T follicular helper cell (primary cell): ENCODE measurements at places on chromosomes 1 and 21.

- no peak for DNase-seq
Observed at GRCh38 chr1:25128121-25128621, 104.1 kb downstream of the SYF2 start.

- no peak for DNase-seq
Observed at GRCh38 chr1:97739596-97740103, 181.2 kb downstream of the DPYD start.

GRCh38 chr1:72064196-72065075 lies 217.9 kb downstream of the NEGR1 start:
- DNase-seq = no peak

DNA sequence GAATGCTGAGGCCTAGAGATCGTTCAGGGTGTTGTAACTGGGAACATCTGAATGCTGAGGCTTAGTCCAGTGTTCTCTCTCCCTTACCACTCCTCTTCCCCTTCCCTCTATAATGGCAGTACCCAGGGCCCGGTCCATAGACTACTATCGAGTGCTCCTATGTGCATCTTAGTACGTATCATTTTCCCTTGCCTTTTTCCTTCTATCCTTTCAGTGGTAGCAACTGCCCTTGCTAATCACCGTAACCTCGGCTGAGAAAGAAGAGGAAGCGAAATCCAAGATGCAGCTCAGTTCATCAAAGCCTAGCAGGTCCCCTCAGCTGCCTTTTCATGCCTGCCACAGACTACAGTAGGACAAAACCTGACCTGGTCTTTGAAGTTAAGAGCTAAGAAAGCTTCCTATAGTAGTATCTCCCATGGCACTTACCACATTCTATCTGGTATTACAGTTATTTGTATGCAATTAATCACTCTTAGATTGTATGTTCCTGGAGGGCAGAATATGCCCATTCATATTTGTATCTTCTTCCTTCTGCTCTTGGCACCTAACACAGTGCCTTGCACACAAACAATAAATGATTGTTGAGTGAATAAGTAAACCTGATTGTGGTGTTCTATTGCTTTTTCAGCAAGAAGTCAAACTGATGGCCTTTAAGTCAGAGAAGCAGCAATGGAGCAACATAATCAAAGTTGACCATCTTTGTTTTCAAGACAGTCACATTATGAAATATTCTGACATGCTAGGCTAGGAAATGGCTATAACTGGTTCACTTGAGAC lies 22.4 kb downstream of the CNIH4 start:
- no peak for DNase-seq

DNA sequence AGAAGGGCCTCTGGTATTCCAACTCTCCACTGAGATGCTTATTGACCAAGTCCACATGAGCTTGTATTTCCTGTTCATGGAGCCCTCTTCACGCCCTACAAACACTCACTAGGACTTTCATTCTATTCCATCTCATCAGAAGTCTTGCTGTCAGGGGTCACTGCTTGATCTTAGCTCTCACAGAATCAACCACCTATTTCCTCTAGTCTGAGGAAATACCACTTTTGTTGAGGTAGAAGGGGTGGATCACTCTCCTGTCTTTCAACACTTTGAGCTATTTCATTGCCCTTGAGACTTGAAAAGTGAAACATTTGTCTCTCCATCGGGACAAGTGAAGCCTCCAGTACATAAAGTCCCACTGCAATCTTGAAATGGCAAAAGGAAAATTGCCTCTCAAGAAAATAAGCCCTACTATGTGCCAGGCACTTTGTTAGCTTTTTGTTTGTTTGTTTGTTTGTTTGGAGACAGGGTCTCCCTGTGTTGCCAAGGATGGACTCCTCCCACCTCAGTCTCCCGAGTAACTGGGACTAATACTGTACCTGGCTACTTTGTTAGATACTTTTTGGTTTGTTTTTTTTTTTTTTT lies 19.8 kb upstream of the FAM110D start:
- DNase-seq = no peak

- DNase-seq = no peak
Observed at GRCh38 chr1:183819059-183819458, 14.1 kb downstream of the RGL1 start.

DNA sequence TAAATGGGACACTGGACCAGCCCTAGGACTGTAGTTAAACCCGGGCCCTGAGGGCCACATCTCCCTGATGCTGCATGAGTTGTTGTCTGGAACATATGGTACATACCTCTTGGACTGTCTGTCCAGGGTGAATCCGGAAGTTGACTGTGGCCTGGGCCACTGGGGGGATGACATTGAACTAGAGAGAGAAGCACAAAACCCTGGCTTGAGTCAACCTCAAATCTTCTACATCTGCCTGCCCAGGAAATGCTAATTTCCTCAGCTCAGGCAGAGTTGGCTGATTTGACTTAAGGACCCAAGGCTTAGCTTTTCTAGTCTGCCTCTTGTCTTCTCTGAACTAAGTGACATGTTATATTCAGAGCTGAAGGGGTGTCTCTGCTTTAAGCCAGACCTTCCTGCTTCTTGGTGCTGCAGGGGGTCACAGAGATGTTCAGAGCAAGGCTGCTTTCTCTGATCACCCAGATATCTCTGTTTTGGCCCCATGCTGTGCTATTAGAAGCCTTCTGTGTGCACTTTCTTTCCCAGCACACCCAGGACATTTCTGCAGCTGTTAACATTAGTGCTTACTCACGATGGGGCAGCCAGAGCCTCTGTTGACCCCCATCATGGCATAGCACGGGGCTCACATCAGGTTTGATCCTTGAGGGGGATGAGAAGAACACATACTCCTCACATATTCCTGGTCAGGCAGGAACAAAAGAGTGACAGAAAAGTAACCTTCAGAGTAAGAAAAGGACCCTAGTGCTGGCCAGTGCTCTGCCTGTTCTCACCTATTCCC lies 9.6 kb downstream of the PM20D1 start:
- no peak for DNase-seq

DNA sequence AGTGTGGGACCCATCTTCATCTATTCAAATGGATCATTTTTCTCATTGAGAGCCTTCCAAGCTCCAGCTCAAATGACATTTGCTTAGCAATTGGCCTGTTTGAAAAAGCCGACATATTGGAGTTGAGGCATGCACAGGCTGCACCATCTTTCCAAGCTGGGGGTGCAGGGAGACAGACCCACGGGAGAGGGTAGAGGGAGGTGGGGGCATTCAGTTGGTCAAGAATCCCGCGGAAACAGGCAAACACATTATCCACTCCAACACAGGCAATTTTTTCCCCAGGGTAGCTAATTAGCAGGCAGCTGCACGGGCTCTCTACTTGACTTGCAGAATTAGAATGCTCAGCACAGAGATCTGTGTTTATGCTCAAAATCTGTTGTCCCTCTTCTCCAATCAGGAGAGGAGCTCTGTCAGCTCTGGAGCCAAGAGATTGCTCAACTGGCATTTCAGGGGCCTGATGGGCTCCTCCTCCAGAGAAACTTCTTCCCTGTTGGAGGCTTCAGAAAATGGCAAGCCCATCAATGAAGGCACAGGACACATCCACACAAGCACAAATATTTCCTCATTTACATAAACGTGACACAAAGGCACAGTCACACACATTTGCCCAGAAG lies 267.8 kb downstream of the FOXD2 start:
- DNase-seq = no peak

DNA sequence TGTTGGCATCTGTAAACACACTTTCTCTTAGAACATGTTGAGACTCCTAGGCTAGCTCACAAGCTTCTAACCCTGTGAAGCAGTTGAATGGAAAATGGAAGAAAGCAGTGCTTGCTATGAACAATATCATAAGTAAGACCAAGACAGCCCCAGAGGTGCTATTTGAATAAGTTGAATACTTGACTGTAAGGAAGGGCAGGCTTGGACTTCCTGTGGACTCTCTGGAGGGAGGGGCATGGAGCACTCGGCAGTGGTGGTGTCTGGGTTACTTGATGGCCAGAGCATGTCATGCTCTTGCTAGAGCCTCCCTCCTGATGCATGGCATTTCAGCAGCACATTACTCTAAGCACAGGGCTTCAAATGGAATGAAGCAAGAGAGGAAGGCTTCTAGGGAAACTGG lies 60.0 kb downstream of the MRPS6 start:
- DNase-seq = no peak

GRCh38 chr1:172895761-172896160 lies 155.0 kb downstream of the TNFSF18 start:
- no peak for DNase-seq

DNA sequence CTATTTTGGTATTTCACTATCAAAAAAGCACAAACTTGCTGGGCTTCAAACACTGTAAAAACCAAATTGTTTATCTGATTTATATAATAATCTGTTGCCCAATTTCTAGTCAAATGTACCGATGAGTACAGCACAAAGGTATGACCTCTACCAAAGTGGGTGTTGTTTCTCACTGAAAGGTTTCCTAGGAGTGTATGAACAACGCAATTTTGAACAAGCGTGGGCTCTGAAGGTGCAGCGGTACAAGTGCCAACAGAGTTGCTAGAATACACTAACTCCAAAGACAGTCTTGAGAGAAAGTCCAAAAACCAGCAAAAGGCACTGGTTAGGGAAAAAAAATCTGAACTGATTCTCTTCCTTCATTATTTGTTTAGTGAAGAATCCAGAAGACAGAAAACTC lies 130.4 kb downstream of the ATP1B1 start:
- no peak for DNase-seq

DNA sequence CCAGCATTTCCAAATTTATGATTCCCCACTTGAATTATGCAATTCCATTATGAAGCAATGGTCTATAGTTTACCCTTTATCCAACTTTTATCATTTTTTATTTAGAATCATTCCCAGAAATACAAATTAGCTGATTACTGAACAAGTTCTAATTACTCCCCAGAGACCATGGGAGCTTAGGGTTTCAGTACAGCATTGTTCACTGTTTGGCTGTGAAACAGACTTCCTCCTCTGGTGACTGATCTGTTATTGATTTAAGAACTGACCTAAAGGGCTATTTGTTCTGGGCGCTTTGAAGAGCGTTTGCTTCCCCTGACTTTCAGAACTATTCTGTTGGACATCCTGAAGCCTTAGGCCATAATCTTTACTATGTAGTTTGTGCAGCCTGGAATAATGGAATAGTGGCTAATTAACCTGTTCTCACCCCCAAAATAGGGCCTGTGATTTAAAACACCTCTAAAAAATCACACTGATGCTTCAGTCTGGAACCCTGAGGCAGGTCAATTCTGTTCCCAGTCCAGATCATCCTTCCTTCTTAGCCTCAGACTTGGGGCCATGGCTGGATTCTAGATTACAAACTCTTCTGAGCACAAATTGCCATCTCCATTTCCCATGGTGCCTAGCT lies 58.7 kb downstream of the ALG14 start:
- DNase-seq = no peak

- no peak for DNase-seq
Observed at GRCh38 chr1:209432443-209432825, 151.1 kb upstream of the CAMK1G start.

- DNase-seq = no peak
Observed at GRCh38 chr1:9441451-9442133, 97.7 kb upstream of the SLC25A33 start.

DNA sequence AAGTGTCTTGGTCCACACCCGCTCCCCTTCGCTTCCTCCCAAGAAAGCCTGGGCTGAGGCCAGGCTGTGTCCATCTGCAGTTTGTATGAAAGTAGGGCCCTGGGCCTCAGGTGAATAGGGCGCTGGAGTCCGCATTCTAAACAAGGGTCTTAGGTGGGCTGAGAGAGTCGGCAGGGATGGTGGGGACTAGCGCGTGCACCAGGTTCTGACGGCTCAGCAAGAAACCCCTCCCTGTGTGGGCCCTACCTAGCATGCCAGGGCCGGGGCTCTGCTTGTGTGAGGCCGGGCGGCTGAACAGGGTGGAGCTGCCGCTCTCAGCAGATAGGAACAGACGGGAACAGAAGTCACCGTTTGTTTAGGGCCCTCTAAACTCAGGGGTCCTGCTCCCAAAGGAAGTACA lies 1.7 kb downstream of the ACTRT2 start:
- no peak for DNase-seq

DNA sequence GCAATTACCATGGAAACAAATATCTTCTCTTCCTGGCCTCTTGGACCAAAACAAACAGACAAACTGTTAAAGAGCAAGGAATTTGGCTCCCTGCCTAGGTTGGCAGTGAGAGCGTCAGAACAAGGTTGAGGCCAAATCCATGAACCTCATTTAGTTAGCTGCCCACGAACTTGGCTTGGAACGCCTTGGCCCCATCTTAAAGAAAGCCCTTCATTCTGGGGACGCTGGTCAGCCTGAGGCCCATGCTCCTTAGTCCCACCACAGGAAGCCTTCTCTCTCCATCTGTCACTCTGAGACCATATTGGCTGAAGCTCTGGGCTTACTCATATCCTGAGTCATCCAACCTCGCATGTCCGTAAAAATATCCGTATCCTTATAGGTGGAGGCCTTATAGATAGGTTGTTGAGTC lies 62.4 kb upstream of the DIRAS3 start:
- DNase-seq = no peak

DNA sequence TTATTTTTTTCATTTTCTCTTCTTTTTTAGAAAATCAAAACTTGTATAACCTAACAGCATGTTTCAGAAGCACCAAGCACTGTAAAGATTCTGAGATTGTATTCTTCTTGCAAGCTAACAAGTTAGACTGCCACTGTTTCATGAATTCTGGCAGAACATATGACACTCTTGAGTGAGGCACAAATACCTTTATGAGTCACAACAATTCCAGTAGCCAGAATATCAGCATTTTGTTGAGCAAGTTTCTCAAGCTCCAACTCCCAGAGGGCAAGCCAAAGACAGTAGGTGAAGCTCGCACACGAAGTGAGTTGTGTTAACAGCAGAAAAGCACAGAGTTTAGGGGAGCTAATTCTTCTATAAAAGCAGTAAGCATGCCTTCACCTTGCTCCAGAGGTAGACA lies 268.8 kb upstream of the NCAM2 start:
- no peak for DNase-seq

GRCh38 chr1:7565099-7565750 lies 205.9 kb upstream of the VAMP3 start:
- no peak for DNase-seq

DNA sequence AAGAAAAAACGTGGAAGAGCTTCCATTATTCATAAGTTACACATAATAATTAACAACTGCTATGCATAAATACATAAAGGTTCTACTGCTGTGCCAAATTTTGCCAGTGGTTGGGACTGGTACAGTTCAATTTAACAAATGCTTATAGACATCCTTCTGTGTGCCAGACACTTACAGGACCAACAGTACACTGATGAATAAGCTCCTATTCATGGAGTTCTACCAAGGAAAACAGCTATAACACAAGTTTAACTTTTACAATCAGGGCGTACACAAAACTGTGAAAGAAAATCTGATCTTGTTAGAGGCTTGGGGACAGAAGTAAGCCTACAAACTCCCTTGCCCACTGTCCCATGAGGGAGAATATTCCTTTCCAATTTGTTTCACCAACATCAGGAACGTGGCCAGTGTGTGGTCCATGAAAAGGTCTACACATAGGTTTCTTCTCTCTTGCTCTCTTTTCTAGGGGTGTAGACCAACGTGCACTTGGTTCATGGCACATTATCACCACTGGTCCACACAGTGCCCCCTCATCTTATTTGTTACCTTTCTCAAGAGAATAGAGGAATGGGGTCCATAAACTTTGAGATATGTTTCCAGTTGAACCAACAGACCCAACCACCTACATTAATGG lies 10.1 kb downstream of the NRIP1 start:
- DNase-seq = no peak

- DNase-seq = no peak
Observed at GRCh38 chr1:159274631-159275030, 27.5 kb upstream of the FCER1A start.
